ENCODE measurements at places on chromosomes 7 and 10. TPM values are rescaled to one million over a fixed set of nuclear protein-coding genes. Genes with fewer than 3 reads are reported as not detected.

The CAV2 gene
- total RNA-seq, result 38.8 TPM

The GNAI1 gene
- total RNA-seq, result 65.3 TPM

The IKZF5 gene
- 21.4 TPM for total RNA-seq

The MACC1 gene
- total RNA-seq, result 4.3 TPM

The ELMO1 gene
- 58.2 TPM for total RNA-seq

The NPSR1 gene
- 0.99 TPM for total RNA-seq

The NACAD gene
- total RNA-seq, result 8.9 TPM

The GPRIN2 gene
- 9.0 TPM for total RNA-seq

The TSPAN15 gene
- 28.1 TPM for total RNA-seq

The STEAP1B gene
- 1.6 TPM for total RNA-seq
